Activated T-cell treated with anti-CD3 and anti-CD28 coated beads for 48 hours (primary cell): ENCODE measurements at places on chromosomes 3 and 15.

DNA sequence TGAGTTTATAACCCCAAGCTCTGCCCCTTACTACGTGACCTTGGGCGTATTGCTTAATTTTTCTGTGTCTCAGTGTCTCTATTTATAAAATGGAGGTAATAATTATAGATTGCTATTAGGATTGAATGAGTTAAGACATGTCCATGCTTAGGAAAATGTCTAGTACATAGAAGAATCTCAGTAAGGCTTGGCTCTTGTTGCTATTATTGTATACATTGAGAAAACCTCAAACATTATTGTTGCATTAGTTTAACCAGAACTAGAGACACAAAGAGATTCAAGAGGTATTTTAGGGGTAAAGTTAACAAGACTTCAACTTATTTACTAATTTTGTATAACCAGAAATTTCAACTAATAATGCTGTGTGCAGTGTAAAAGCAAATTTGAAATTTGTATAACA is 66.7 kb downstream of the MEF2A start:
- no peak for DNase-seq

DNA sequence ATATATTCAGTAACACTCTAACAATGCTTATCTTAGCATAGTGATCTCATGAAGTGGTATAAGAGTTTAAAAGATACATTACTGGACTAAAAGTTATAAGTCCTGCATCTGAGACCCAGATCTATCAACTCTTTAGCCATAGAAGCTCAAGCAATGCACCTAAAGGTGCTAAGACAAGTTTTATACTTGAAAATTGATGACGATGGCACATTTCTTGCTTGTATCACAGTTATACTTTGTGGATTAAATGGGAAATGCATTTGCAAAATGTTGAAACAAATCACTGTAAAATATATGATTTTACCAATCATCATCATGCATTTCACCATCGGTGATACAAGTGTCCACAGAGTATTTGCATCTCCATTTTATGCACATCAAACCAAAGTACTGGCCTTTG is 525.3 kb upstream of the ZNF385D start:
- no peak for DNase-seq

GRCh38 chr3:74445541-74445940 is 168.9 kb downstream of the CNTN3 start:
- DNase-seq = no peak

- peak; percentile 48 for DNase-seq
Measured at GRCh38 chr15:44584162-44584749, 47.3 kb downstream of the EIF3J start.

DNA sequence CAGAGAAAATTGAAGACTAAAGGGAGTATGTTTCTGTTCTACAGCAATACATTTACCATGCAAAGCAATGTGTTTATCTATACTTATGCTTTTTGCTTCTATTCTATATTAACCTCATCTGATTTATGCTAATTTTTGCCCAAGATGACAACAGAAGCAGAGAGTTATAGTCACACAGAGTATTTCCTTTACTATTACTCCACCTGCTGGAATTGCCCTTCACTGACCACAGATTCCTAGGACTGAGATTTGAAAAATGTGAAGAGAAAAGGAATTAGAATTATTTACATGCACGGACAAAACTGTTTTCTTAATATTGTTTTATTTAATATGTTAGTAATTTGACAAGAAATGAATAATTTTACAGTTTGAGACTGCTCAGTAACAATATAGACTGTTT is 745.6 kb downstream of the VGLL3 start:
- no peak for DNase-seq

DNA sequence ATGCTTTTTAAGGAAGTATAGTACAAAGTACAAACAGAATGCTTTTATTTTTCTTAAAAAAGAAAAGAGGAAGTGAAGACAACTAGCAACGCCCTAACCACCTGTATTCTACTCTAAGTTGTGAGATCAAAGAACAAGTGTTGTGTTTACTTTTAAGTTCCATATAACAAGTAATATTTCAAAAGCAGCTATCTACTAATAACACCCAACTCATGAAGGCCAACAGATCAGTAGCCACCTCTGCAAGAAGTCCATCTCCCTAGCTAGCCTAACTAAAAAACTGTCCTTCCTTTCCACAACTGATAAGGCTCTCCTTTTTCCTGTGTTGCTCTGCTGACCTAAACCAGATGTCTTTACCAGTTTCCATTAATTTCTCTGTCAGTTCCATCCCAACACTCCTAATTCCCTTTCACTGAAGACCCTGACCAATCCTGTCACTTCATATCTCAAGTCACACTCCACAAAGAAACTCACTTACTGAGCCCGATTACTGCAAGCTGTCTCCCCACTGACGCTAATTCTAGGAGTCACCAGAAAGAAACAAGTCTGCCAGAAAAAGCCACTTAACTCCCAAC is 26.9 kb downstream of the PHC3 start:
- DNase-seq = no peak

GRCh38 chr3:2468816-2469215 is 370.1 kb downstream of the CNTN4 start:
- no peak for DNase-seq

GRCh38 chr3:46512191-46512749 is 14.5 kb downstream of the RTP3 start:
- DNase-seq = no peak

DNA sequence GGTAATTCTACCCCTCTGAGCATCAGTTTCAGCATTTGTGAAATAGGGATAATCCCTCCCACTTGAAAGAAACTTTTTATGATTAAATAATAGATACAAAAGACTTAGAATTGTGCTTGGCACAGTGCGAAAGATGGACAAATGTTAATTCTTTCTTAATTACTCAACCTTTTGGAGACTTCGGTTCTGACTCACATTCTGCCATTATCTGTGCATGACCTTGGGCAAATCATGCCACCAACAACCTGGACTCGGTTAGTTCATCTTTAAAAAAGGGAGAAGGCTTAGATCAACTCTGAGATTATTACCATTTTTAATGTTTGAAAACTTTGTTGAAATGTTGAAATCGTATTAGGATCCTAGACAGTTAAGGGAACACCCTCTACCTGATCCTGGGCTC is 40.6 kb upstream of the POLR2M start:
- DNase-seq = no peak

GRCh38 chr3:38497031-38497430 is 891 bp downstream of the EXOG start:
- no peak for DNase-seq

DNA sequence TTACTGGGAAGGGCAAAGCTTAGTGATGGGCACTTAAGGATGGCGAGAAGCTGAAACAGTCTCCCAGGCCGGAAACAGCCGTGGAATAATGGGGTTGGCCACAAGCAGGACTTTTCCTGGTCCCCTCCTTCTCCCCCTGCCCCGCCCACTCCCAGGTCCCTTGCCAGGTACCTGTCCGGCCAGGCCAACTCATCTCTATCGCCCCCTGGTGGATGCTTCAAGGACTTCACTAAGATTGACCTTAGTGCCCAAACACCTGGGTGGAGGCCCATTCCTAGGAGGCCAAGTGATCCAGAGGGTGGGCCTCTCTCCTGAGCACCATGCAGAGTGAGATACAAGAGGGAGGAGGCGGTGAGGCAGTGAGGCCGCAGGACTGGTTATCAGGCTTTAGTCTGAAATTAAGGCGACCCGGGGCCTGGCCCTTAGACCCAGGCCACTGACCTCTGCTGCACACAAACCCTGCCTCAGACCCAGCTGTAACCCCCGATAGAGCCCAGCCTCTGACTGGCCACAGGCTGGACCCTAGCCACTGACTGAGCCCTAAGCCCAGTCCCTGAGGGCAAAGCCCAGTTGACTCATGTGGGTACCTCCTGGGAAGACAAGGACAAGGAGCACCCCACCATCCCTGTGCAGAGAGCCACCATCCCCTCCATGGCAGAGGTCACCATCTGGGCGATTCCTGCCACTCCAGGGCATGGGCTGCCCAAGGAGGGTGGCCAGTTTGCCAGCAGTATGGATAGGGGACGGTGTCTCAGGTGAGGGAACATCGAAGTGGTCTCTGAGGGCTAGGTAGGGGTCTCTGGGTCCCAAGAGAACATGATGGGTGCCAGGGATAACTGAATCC is 37.6 kb downstream of the VIPR1 start:
- peak; percentile 45 for DNase-seq

DNA sequence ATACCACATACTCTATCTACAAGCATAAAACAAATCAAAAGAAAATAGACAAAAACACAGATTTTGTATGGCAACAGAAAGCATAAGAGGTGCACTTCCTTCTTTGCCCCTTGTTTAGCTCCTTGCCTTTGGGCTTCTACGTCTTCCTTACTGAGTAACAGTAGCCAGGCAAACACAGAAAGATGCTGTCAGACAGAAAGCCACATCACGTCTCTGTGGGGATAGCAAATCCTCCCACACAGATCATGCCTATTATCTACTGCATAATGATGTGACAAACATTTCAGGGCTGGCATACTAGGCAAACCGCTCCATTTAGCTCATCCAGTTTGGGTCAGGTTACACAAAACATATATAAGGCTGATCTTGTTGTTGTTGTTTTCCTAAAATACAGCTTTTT is 92.7 kb downstream of the BOC start:
- DNase-seq = no peak

DNA sequence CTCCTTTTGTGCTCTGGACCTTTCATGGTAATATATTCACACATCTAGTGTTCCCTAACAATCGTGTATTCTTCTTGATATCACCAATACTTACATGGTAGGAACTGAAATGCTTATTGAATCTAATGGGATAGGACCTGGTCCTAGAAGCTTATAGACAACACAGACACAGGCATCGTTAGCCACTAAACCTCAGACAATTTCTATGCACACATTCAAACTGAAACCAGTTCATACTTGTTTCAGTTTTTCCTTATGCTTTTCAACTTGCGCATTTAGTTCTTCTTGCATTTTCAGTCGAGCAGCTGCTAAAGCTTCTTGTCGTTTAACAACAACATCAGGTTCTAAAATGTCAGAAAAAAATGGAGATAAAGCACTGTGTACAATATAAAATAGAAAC is 2.3 kb downstream of the SELENOS start:
- no peak for DNase-seq

- DNase-seq = peak; percentile 94
Measured at GRCh38 chr3:72447059-72447946, 400.9 kb downstream of the SHQ1 start.

DNA sequence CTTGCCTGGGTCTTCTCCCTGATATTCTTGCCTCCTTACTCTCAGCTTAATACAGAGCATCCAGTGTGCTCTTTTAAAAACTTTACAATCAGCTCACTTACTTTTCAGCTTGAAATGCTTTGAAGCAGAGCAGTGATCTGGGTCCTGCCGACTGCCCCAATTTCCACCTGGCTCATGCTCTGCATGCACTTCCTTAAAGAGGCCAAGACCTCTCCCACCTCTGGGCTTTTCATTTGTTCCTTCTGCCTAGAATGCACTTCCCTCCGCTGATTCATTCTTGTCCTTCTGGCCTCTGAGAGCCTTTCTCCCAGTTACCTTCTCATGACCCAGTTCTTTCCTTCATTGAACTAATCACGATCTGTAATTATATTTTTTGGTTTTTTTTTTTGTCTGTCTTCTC is 1.9 kb upstream of the CCNDBP1 start:
- no peak for DNase-seq

DNA sequence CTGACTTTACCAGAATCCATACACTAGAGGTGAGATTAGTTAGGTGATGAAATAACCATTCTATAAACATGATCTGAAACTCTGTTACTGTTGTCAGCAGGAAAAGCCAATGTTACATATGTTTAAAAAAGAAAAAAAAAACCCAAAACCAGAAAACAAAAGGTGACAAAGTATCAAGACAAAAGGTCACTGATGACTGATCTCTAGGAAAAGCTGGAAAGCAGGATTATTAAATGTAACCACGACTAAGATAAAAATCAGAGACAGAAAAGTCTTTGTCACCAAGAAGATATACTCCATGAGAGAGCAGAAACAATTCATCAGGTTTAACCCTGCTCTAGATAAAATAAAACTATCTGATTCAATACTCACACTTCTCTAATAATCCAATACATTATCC is 5.4 kb upstream of the SETD5 start:
- DNase-seq = no peak

DNA sequence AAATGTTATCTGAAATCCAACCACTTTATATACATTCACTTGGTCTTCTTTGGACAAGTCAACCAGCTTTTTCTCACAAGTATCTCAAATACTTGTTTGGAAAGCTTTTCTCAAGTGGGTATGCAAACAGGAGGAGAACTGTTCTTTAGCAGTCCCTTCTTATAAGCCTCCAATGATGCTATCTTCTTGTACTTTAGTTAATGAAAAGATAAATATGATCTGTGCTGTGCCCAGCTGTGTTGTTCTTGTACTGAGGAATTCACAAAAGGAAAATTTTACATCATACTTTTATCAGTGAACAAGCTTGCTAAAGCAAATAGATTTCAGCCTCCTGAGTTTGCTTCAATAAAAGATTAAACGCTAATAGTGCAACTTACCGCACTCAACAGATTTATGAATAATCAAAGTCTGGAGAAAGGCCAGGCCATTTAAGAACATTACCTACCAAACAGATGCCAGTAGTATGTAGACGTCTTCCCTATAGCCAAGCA is 395.2 kb downstream of the MECOM start:
- DNase-seq = no peak

DNA sequence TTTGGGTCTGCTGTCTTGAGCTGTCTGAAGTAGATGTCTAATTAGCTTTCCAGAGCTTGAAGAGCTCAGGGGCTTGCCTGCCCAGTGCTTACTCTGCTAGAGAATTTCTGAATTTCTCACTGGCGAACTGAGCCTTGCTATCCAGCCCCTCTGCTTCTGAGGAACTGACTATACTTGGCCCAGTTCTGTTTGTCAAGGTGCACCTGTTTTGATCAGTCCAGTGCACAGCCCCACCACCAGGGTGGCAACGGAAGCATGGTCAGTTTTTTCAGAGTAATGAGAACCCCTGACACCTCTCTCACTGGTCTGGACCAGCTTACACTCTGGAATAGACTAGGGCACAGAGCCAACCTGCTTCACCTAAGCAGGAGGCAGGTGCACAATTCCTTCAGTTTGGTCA is 25.2 kb downstream of the ITGB5 start:
- DNase-seq = no peak

DNA sequence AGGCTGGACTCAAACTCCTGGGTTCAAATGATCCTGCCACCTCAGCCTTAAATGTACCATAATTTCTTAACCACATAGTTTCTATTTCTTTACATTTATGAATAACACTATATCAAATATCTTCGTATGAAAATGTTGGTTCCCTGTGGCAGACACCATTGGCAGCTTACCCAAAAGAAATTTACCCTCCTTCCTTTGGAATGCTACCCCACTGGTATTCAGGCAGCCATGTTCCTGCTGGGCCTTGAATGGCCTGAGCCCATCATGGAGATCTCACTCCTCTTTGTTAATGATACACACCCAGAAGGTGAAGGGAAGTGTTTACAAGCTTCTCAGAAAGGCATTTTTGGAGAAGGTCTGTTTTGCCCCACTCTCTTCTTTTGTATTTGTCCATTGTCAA is 94.3 kb upstream of the RNF7 start:
- no peak for DNase-seq

GRCh38 chr3:149813367-149814281 is 609 bp downstream of the RNF13 start:
- DNase-seq = no peak
